ENCODE measurements at places on chromosomes 13 and 19. TPM values are rescaled to one million over a fixed set of nuclear protein-coding genes. Genes with fewer than 3 reads are reported as not detected.

The WDR62 gene
- total RNA-seq, result 4.1 TPM

GRCh38 chr13:45042539-45042938, 53.2 kb downstream of the GPALPP1 start:
- no peak for DNase-seq

The LMTK3 gene
- 0.48 TPM for total RNA-seq

DNA sequence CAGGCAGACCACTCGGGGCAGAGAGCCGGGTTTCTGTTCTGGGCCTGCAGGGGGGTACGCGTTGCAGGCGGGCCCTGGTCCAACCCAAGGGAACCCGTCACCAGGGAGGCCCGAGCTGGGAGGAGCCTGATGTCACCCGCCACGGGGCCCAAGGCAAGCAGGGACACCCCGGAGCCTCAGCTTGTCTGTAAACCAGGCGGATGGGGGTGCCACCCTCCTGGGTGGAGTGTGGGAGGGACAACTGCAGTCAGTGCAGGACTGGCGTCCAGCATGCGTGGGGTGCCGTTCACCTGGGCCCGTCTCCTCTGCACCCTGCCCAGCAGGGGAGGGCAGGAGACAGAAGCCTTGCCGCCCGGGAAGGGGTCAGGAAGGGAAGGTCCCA, 7.0 kb downstream of the CACTIN start:
- DNase-seq, result no peak

DNA sequence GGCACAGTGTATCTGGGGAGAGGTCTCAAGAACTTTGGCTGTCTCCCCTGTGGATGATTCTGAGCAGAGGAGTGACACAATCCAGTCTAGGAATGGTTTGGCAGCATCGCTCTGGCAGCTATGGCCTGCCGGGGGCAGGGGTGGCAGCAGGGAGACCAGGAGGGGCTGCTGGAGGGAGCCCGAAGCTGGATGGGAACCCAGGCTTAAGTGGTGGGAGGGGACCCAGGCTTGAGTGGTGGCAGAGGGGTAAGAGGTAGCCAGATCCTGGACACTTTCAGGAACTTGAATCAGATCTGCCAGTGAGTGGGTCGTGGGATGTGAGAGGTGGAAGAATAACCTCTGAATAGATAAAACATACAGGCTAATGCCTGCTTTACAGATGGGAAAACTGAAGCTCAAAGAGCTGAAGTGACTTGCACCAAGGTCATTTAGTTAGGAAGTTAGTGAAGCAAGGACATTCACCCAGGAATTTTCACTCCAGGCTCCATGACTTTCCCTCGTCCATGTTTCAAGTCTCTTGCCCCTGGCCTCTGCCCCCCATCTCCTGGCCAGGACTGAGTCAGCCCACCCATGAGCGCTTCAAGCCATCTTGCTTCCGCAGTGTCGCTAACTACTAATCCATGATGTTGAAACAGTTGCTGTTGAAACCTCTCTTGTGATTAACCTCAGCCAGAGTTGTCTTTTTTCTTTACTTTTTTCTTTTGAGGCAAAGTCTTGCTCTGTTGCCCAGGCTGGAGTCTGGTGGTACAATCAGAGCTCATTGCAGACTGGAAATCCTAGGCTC, 29.9 kb upstream of the C1QTNF9 start:
- no peak for DNase-seq

GRCh38 chr13:47317356-47317755, 420.5 kb upstream of the HTR2A start:
- DNase-seq, result no peak

The ANGPTL4 gene
- 2.9 TPM for total RNA-seq

The C19orf44 gene
- total RNA-seq, result 8.4 TPM

- DNase-seq, result no peak
These were observed 81.2 kb upstream of the RAP2A start for GRCh38 chr13:97352815-97353214.

The KLK12 gene
- not detected for total RNA-seq

The IGSF23 gene
- not detected for total RNA-seq

GRCh38 chr13:27535546-27535945, 84.8 kb downstream of the LNX2 start:
- DNase-seq, result no peak

The HCN2 gene
- 0.89 TPM for total RNA-seq

GRCh38 chr13:30268673-30269072, 38.7 kb downstream of the KATNAL1 start:
- DNase-seq, result no peak

GRCh38 chr19:52227980-52228379, 38.1 kb downstream of the PPP2R1A start:
- DNase-seq, result no peak

GRCh38 chr19:11091703-11092153, 2.5 kb downstream of the LDLR start:
- peak; percentile 68 for DNase-seq

The GJB2 gene
- 45.4 TPM for total RNA-seq

The KRTDAP gene
- not detected for total RNA-seq

The CGB8 gene
- not detected for total RNA-seq

DNA sequence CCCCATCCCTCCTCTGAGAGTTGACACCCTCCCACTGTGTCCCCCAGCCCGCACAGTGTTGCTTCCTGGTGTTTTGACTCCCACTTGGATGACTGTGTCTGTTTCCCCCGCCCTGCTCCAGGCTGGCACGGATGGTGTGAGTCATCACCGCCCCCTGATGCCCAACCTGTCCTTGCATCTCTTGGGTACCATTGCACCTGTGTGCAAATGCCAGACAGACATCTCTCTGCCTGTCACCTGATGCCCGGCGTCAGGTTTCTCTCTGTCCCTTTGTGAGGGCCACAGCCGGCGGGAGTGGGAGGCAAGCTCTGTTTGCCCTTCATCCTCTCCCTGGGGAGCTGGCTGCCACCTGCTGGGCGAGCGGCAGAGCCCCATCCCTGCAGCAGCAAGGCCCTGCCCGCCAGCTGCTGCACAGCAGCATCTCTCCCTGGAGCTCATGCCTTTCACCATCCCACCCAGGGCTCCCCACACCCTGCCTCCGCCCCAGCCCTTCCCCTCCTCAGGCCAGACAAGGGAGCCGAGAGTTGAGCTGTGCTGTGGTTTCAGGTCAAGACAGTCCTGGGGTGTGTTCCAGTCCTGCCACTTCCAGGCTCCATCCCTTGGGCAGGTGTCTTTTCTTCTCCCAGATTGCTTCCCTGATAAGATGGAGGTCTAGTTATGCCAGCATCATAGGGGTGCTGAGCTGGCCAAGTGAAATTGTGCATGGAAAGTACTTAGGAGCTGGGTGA, 29.7 kb downstream of the NKPD1 start:
- peak; percentile 56 for DNase-seq

DNA sequence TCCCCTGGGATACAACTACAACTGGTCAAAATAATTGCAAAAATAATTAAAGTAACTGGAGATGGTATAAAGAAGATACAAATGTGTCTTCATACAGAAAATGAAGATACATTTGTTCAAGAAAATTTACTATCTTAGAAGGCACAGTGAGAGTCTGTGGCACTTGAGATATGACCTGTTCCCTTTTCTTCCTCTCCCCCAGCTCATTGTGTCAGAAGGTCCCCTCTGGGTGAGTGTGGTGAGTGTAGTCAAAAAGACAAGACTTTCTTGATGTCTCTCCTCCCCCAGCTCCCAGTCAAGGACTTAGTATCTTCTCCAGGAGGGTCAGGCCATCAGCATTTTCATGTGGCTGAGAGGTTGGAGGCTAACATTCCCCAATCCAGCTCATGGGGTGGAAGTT, 51.7 kb downstream of the EDNRB start:
- no peak for DNase-seq

DNA sequence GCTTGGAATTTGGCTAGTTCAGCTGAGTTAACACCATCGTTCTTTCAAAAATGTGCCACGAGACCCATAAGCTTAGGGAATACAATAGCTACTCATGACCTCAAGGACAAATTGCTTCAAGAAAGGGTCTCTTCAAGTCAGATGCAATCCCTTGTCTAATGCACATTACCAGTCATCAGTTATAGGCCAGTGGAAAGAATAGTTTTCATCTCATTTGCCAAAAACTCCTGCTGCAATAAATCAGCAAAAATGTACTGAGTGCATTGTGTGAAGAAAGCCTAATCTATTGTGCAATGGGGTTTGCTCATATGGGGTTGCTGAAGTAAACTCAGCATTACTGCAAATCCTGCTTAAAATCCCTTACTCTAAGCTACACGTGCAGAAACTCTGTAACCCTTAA, 208.3 kb upstream of the NBEA start:
- DNase-seq, result no peak

- no peak for DNase-seq
These were observed 13.8 kb upstream of the GARIN5A start for GRCh38 chr19:50490411-50490811.

- no peak for DNase-seq
These were observed 97.1 kb downstream of the SIPA1L3 start for GRCh38 chr19:38004186-38004520.

- DNase-seq, result no peak
These were observed 451.7 kb downstream of the EFNB2 start for GRCh38 chr13:106083620-106084350.

Data from mucosa of descending colon (tissue), 3 donors.